ENCODE measurements at places on chromosomes 13 and 19. TPM values are rescaled to one million over a fixed set of nuclear protein-coding genes. Genes with fewer than 3 reads are reported as not detected.

The EBI3 gene
- 7.8 TPM for polyA plus RNA-seq

The PRR36 gene
- polyA plus RNA-seq = 0.02 TPM

The EVI5L gene
- polyA plus RNA-seq = 5.0 TPM

DNA sequence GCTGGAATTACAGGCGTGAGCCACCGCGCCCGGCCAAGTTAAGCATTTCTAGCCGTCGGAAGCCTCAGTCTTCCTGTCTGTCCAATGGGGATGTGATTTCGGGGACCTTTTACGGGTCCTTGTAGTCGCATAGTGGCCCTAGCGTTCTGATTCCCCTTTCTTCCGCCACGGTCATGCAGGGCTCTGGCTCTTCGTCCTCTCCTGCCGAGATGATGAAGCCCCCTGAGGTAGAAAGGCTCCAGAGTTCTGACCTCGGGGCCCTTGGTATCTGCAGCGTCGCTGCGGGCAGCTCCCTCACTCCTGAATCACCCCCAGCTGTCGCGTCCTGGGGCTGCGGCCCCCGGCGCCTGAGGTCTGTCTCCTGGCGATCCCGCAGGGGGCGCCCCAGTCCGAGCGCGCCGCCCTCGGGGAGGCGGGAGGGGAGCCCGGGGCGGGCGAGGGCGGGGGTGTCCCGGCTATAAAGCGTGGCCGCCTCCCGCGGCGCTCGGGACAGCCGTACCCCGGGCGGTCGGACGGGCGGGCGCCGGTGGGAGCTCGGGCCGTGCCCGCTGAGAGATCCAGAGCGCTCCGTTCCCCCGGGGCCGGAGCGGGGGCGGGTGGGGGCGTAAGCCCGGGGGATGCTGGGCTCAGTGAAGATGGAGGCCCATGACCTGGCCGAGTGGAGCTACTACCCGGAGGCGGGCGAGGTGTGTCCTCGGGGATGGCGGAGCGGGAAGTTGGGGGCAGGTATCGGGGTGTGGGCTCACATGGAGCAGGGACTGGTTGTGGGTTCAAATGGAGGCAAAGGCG lies at the start of gene FOXA3:
Gene FOXA3 (plus strand): TSS at position 487 of the 789 bp plus-strand sequence. CDS start 131 bp downstream, at position 618.
- peak; percentile 71 for DNase-seq

GRCh38 chr13:113445791-113446487 lies 7.3 kb downstream of the ADPRHL1 start:
- DNase-seq = no peak

- DNase-seq = no peak
These were observed 46.5 kb upstream of the KPNA3 start for GRCh38 chr13:49838989-49839388.

All from liver (tissue), 10 donors.